ENCODE measurements at places on chromosomes 7 and 10.

DNA sequence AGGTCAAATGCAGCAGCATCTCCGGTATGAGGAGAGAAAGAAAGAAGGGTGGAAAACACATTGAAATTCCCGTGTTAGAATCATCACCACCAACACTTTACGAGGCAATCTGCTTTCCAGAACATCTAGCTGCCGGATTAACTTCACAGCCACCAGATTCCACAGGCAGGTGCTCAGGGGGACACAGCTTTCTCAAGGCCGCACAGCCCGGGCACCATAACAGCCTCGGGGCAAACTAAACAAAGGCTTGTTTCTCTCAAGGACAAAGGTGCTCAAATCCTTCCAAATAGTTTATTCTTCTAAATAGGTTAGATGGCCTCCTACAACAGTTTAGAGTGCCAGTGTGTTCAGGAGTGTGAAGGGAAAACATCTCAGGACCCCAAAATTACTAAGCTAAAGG lies 156.3 kb downstream of the DIP2C start:
- no peak for DNase-seq

DNA sequence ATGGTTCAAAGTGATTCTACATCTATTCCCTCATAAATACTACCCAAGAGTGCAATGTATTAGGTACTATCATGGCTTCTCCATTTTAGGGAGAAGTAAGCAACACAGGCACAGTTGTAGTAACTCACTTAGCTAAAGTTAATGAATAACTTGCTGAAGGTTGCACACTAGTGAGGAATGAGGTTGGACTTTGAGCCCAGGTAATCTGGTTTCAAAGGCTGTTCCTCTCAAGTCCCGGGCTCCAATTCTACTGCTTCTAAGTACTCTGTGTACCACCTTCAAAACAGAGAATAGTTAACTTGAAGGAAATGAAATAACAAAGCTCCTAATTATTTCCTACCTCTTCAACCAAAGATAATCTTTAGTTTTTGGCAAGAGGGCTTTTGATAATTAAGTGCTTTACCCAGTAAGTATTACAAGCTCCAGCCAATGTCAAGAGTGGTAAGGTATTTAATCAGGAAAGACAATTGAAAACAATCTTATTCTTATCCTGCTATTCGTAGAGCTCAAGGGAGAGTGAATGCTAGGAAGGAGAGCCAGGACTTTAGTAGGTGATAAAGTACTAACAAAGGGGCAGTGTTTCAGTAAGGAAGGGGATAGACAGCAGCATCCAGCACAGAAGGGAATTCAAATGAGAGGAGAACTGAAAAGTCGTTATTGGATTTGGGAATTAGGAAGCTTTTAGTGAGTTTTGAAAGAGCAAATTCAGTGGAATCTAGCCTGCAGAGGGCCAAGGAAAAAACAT lies 158.2 kb upstream of the PTPRZ1 start:
- DNase-seq: no peak

- DNase-seq: no peak
Observed at GRCh38 chr7:107179326-107180164, 10.7 kb downstream of the HBP1 start.

- DNase-seq: no peak
Observed at GRCh38 chr10:75432176-75432575, 752 bp downstream of the LRMDA start.

GRCh38 chr10:108360187-108360586 lies 1195.7 kb upstream of the SORCS1 start:
- DNase-seq: no peak

DNA sequence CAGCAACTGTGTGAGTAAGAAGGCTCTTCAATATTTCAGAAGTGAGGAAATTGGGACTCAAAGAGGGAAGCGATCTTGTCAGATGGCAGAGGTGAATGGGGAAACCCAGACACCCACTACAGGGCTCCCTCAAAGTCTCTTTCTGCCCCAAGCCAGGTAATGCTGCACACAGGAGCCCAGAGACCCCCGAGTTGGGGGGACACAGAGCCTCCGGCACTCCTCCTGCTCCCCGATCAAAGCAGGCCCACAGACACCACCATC lies 139.4 kb downstream of the TNS3 start:
- DNase-seq: no peak

GRCh38 chr10:92773776-92774175 lies 74.5 kb upstream of the EXOC6 start:
- no peak for DNase-seq

DNA sequence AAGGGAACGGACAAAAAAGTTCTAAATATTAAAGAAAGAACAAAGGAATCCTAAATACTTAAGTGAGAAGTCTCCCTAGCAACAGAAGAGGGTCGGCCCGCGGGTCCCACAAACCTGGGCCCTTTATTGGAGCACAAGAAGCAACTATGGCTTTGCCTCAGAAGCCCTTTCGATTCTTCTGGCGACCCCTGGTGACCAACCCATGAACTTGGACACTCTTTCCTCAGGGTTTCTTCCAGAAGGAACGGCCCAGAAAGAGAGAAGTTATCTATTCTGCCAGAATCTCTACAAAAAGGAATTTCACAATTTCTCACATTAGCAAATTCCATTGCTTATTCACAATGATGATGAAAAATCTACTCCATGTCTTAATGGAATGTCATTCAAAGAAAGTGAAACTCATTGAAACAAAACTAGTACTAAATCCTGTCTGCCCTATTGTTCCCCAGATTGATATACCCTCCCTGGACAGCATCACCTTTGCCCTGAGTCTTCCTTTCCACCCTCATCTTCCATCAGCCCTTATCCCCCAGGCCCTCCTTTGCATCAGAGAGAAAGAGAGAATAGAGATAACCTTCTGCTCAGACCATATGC lies 43.7 kb downstream of the CPVL start:
- peak; percentile 61 for DNase-seq

DNA sequence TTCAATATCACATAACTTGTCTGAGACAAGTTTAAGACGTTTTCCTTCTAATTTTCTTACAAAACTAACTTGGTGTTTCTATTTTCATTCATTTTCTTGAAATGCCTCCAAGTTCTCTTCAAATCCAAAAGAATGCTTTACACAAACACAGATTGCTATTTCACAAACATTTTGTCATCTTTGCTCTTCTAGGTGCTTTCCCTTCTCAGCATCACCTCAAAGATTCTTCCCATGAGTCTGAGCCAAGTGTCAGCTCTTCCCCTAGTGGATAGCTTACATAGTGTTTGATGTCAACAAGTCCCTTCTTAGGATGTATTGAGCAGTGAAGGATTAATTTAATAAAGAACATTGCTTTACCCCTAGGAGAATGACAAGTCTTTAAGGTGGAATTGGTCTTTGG lies 38.1 kb upstream of the SEMA3A start:
- no peak for DNase-seq

DNA sequence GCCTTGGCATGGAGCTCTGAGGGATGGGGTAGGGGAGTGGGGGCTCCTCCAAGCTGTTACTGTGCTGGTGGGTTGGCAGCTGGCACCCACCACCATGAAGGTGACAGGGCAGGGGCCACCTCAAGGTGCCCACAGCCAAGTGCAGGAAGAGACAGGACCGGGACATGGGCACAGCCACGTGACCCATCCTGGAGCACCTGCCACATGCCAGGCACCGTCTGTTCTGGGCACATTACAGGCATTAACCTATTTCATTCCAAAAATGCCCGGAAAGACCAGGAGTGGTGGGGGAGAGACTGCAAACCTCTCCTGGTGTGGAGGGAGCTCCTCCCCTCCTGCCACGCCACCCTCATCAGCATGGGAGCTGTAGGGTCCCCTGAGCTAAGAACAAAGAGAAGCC lies 56.7 kb downstream of the CAMK2B start:
- no peak for DNase-seq

DNA sequence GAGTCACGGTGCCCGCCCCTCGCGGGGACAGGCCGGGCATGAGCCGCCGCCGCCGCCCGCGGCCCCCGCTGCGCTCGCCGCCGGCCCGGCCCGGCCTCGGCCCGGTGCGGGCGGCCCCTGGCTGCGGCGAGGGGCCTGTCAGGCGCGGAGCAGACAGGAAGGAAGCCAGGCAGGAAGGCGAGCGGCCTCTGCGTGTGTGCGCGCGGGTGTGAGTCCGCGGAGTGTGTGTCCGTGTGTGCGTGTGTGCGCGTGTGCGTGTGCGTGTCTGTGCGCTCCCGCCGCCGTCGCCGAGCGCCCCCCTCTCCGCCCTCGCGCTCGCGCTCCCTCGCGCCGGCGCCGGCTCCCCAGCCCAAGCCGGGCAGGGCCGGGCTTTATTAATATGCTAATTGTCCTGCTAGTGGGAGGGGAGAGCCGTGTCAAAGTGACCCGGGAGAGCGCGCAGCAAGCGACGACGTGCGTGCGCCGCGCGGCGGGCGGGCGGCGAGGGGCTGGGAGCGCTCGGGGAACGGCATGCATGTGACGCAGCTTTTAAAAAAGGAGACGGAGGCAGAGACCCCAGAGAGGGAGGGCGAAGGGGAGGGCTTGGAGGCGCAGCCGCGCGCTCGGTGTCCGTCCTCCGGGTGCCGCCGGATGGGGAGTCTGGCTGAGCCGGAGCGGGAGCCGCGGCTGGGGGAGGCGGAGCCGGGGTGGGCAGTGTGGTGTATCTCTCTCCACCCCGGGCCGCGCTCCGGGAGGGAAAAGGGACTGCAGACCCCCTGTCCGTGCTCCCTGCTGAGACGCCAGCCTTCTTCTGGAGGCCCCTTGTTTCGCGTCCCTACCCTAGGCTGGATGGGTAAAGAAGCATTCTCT lies at the start of gene LDB1:
Gene LDB1, minus strand, starts transcription at position 227 of the 849 bp plus-strand sequence. CDS start 258 bp downstream, outside the sequence.
- DNase-seq: peak; percentile 93

DNA sequence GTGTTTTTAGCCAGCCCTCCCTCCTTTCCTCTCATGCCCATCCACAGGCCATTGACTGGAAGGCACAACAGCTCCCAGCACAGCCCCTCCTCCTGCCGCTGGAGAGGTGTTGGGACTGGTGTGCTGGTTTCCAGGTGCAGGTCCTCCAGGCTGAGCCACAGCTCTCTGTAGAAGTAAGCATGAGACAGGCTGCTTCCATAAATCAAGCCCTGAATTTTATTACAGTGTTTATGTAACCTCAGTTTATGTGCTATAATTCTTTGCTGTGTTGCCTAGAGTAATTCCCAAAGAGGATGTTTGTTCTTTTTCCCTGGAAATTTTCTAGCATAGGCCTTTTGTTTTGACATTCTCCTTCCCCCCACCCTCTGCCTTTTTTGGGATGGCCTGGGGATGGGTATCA lies 445.8 kb downstream of the AUTS2 start:
- DNase-seq: no peak

DNA sequence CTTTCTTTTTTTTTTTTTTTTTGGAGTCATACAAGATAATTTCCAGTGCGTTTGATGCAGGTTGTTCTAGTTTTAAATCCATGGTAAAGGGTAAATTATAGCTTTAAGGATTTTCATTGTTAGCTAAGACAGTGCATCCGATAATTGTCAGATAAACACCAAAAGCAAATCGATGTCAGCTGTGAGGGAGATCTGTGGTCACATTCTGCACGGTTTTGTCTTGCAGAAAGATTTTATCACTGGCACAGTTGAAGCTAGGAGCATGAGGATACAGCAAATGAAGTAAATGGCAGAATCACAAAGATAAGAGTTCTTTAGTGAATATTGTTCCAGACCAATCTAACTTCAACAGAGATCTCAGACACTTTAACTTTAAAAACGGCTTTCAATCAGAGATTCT lies 648.8 kb upstream of the COBL start:
- no peak for DNase-seq

GRCh38 chr7:149720372-149721083 lies 52.9 kb downstream of the ZNF467 start:
- no peak for DNase-seq

DNA sequence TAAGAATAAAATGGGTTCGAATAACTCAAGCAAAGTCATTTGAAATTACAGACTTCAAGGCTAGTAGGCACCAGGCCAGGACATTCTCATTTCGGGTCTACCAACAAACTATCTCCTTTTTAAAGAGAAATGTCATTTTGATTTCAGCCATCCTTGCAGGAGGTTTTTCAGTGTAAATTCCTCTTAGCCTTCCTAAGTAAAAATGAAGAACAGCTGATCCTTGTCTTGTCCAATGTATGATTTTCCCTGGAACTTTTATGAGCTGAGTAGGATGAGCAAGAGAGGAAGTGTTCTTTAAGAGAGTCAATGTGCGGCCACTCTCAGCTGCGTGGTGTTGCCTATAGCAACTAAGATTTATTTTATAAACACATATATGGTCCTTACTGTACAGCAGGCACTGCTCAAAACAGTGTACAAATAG lies 110.1 kb downstream of the PLCE1 start:
- no peak for DNase-seq

- DNase-seq: no peak
Observed at GRCh38 chr7:83547526-83547925, 101.4 kb downstream of the SEMA3E start.

DNA sequence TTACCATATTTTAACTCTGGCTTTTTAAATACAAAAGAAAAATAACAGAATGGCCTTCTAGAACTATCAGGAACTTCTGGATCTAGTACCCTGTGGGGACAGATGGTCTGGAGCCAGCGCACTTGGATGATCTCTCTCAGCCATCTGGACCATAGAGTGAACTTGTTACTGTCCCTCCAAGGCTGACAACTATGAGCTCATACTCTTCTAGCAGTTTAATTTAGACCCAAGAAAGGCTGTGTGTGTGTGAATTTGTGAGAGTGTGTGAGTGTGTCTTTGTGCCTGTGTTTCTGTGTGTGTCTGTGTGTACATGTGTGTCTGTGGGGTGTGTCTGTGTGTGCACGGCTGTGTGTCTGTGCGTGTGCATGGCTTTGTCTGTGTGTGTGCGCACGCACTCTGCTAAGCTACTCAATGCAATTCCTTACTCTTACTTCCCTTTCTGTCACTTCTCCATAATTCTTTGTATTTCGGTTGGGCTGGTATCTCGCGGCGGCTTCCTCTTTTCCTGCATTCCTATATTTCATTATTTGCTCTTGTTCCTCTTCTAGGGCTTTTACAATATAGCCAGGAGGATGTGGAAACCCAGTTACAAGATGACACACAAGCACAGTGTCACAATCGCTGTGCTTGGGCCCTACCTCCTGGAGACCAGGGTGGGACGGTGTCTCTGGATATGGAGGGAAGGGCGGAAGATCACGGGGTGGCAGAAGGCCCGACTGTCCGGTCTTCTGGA lies 51.9 kb downstream of the IKZF1 start:
- peak; percentile 100 for DNase-seq

DNA sequence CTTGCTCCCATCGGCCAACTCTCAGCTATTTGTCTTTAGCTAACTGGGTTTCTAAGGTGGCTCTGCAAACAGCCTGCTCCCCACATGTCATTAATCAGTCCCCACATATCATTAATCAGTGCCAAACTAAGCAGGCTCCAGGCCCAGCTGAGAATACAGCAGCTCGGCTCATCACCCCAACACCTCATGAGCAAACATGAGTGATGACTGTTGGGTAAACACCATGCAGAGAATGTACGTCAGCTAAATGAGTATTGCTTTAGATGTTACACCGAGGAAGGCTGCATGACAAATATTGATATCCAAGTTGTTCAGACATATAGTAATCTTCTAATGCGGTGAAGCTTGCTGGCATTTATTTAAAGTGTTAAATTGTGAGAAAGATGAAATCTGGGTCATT lies 187.5 kb upstream of the AOAH start:
- DNase-seq: no peak

DNA sequence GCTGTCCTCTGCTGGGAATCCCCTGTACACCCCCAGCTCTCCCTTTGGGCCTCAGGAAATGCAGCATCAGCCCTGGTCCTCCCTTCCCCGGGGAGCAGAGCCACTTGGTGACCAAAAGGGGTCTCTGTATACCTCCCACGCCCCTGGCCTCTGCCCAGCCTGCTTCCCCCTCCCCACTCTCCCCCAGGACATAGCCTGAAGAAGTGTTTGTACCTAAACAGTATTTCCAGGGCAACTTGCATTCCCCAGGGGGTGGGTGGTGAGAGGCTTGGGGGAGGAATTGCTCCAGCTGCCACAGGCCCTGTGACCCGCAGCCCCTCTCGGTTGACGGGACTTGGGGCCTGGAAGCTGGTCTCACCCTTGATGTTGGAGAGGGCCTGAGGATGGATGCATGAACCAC lies 39.3 kb downstream of the TMEM270 start:
- DNase-seq: no peak

GRCh38 chr10:89090756-89091445 lies 100.3 kb downstream of the FAS start:
- peak; percentile 60 for DNase-seq

Measured in Kasumi-1 (cell line).